ENCODE measurements at places on chromosomes 2 and 18.

DNA sequence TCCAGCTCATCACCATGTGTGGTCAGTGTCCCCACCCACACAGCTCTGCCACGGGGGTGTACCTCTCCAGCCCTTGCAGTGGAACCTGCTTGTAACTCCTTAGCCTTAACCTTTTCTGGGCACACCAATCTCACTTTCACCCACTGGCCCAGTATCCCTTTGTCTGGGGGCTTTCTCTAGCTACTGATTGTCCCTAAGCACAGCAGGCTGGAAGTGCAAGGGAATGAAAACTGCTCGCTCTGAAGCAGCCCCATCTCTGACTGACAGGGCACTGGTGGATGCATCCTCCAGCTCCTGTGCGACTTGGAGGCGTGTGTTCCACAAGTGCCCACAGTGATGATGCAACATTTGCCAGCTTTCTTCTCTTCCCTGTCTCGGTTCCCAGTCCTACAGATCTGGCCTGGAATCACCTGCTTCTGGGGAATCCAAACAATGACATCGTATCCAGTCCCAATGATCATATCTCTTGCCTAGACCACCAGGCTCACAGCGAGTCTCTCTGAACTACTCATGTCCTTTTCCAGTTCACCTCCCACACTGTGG lies 33.6 kb downstream of the SCTR start:
- H3K4me3 ChIP-seq = no peak overlapping the region
- no peaks in the 10 kb centered on the region for H3K36me3 ChIP-seq
- H3K4me1 ChIP-seq = no peaks in the 10 kb centered on the region
- peaks cover 20% of the 10 kb centered on the region for H3K27me3 ChIP-seq
- no peak for DNase-seq
- no peak overlapping the region for H3K27ac ChIP-seq

DNA sequence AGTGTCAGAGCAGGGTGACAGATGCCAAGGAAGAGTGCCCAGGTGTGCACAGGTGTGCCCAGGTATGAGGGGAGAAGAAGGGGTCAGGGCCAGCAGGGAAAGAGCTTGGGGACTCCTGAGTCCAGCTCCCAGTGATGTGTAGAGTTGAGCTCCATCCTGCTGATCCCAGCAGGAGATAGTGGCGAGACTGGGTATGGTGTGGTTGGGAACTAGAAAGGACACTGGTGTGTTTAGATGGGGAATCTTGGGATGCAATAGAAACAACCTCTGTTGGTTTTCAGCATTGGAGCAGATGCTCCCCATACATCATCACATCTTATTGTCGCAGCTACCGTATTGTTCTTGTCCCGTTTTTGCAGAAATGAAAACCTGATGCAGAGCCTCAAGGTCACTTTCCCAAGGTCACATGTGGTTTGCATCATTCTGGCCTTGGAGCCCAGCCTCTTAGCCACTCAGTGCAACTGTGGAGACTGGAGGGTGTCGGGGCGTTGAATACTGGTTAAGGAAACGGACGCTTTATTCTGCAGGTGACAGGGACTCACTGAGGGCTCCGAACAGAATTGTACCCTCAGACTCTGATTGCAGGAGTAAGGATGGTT lies 166.7 kb downstream of the AGAP1 start:
- no peak for DNase-seq
- H3K27me3 ChIP-seq = peaks cover 82% of the 10 kb centered on the region
- H3K4me3 ChIP-seq = no peak overlapping the region
- no peak overlapping the region for H3K27ac ChIP-seq

DNA sequence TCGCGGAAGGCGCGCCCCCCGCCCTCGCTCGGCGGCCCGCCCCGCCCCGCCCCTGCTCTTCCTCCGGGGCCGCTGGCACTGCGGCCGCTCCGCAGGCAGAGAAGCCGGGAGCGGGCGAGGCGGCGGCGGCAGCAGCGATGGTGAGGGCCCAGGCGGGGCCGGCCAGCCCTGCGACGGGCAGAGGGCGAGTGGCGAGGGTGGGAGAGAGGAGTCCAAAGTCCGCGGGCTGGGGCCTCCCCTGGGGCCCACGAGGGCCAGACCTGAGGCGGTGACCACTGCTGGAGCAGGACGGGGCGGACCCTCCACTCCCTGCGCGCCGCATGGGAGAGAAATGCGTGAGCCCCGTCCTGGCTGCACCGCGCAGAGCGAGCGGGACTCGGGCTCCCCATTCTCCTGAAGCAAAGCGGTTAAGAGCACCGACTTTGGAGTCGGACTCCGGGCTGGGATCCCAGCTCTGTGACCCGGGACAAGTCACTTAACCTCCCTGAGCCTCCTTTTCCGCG lies at the start of gene VAMP5:
VAMP5 (plus strand) TSS at position 78 of the 503 bp plus-strand sequence; CDS start at position 138, 60 bp downstream.
- H3K4me3 ChIP-seq = peak within 1 kb of the TSS; percentile 90
- peaks cover 37% of the 10 kb centered on the region for H3K4me1 ChIP-seq
- H3K27me3 ChIP-seq = no peaks in the 10 kb centered on the region

DNA sequence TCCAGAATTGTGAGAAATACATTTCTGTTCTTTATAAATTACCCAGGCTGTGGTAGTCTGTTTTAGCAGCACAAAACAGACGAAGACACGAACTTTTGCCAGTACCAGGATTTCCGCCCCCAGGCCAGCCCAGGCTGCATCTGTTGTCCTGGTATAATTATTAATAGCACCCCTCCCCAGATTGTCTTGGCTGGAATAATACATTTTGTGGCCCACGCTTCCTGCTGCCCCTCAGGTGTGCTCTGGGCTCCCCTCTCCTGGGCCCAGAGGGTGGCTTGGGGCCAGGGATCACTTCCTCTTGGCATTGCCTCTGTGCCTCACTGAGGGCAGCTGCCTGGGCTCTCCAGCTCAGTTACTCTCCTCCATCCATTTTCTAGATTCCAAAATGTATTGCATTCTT lies 102.1 kb upstream of the HS6ST1 start:
- H3K4me3 ChIP-seq = no peak overlapping the region
- H3K27ac ChIP-seq = no peak overlapping the region
- H3K4me1 ChIP-seq = no peaks in the 10 kb centered on the region

Measured in naive thymus-derived CD8-positive, alpha-beta T cell (primary cell).